Stimulated activated CD4-positive, alpha-beta T cell treated with anti-CD3 and anti-CD28 coated beads, Interleukin-4, amount 100 ng/mL, for 4 hours (primary cell): ENCODE measurements at places on chromosomes 12 and 14.

- DNase-seq = no peak
Measured at GRCh38 chr14:104343690-104344640, 205.6 kb downstream of the KIF26A start.

- DNase-seq = no peak
Measured at GRCh38 chr12:132109741-132110140, 34.4 kb downstream of the DDX51 start.

DNA sequence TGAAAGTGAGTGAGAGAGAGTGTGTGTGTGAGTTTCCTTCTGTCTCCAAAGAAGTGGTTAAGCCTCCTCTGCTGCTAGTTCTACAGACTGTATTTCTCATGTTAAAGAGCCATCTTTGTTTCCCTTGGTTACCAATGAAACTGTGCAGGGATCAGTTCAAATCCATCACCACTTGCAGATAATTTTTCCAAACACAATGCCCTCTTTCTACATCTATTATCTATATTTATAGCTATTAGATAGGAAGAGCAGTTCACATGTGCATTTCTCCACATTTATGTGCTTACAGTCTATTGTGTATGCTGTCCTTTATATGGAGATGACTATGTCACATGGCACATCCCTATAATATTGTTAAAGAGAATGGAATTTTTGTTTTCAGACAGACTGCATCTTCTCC is 2.2 kb upstream of the DAAM1 start:
- no peak for DNase-seq

DNA sequence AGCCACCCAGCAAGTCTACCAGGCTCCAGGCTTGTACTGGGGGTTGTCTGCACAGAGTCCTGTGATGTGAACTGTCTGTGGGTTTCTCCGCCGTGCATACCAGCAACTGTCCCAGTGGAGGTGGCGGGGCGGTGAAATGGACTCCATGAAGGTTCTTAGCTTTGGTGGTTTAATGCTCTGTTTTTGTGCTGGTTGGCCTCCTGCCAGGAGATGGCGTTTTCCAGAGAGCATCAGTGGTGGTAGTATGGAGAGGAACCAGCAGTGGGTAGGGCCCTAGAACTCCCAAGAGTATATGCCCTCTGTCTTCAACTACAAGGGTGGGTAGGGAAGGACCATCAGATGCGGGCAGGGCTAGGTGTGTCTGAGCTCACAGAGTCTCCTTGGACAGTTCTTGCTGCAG is 303.8 kb downstream of the TMEM121 start:
- DNase-seq = no peak

GRCh38 chr12:12477532-12477890 is 85.2 kb downstream of the DUSP16 start:
- no peak for DNase-seq

DNA sequence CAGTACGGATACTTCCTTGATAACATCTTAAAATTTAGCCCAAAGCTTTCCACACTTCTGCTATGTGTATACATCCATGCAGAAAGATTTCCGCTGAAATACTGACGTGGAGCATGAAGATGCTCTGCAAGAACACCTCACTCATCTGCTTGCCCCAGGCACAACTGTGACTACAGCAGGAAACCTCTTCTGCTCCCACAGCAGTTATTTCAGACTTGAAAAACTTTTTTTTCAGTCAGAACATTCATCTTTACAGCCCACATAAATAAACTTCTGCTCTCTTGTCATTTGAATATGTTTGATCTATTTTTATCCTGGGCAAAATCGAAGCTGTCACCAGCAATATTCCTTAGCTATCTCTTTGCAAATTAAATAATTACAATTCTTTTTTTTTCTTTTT is 6.8 kb upstream of the LRIG3 start:
- no peak for DNase-seq

- no peak for DNase-seq
Measured at GRCh38 chr12:71239731-71240130, 81.9 kb upstream of the TSPAN8 start.

GRCh38 chr12:51009056-51009440 is 17.1 kb downstream of the SLC11A2 start:
- DNase-seq = peak; percentile 58

GRCh38 chr12:99005601-99006000 is 360.5 kb downstream of the APAF1 start:
- no peak for DNase-seq

- DNase-seq = no peak
Measured at GRCh38 chr12:80681-81190, 14.2 kb downstream of the IQSEC3 start.

DNA sequence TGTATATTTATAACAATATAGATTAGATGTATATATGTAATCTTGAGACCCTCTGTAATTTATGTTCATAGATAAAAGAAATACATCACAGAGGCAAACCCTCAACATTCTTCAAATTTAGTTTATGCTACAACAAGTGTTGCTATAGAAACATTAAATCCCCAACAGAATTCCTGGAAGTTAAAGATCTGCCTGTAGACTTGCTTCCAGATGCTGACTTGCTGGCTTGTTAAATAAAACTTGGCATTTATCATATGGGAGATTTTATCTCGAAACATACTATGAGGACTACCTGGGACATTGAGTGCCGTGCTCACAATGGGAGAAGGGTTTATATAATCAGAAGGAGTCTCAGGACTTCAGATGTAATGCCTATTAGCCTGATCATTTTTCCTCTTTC is 136.3 kb upstream of the PLXNC1 start:
- no peak for DNase-seq

- no peak for DNase-seq
Measured at GRCh38 chr14:56532546-56532945, 47.1 kb upstream of the TMEM260 start.

- peak; percentile 4 for DNase-seq
Measured at GRCh38 chr14:32078023-32078857, 1.1 kb downstream of the ARHGAP5 start.
